Astrocyte of the spinal cord (primary cell): ENCODE measurements at places on chromosomes 5 and 9.

GRCh38 chr9:33187519-33188218 lies 20.5 kb upstream of the B4GALT1 start:
- peak; percentile 54 for DNase-seq

- no peak for DNase-seq
These were observed 564.8 kb upstream of the WWC1 start for GRCh38 chr5:167726642-167727041.

GRCh38 chr5:139410993-139411828 lies 7.3 kb upstream of the SPATA24 start:
- DNase-seq, result no peak

DNA sequence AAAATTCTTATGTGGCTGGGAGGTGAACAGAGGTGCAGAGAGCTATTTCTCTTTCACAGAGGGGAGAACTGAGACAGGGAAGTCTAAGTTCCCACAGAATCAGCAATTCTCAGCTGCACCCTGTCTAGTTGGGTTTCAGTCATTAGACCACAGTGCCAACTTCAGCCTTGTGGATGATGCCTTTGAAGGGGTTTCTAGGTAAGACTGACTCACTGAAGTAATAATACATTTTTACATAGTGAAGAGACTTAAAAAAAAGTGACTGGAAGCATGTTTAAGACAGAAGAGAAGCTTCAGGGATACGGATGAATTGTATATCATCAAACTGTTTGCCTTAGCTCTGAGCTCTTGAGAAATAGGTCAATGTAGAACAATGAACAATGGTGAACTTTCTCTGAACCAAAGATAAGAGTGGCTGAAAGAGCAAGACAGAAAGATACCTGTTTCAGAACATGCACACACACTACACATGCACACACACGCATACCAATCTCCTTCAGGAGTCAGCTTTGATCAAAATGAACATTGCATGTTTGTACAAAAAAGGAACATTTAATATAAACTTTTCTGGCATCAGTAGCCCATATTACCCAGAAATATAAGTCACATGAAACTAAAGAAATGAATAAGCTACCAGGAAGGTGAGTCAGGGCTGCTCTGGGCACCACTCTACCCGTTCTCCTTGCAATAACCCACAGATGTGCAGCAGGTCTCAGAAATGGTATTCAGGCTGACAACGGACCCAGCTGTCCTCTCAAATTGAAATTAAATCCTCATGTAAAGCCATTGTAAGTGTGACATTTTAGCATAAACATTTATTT lies 12.6 kb upstream of the FYB1 start:
- peak; percentile 5 for DNase-seq

DNA sequence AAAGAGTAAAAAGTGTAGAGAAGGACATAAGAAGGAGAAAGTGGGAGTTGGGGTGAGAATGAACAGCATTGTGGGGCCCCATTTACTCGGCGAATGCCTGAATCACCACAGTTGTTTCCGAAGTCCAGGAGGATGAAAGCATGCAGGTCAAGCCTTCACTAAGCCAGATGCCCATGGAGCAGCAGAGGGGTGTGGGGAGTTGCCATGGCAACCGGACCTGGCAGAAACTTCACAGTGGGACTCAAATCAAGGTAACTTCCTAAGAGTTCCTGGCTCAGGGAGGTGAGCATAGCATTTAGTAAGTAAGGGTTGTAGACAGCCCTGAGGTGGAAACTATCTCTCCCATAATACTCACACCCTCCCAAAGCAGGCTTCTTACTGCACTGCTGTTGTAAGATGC lies 357.1 kb downstream of the TRIM32 start:
- no peak for DNase-seq

DNA sequence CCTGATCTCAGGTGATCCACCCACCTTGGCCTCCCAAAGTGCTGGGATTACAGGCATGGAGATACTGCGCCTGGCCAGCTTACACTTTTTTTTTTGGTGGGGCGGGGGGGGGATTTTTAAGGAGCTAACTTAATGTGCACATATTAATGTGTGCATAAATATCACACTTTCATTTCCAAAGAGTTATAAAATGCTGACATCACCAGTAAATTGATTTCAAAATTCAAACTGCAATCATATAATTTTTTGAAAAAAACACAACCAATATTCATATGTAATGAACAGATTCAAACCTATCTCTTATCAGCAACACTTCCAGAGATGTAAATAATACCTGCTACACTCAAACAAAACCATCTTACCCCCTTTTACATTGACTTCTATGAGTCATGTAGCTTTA lies 1006.6 kb upstream of the DMAC1 start:
- DNase-seq, result no peak

- no peak for DNase-seq
These were observed 1257.8 kb downstream of the MAT2B start for GRCh38 chr5:164763206-164763605.

- no peak for DNase-seq
These were observed at the start of gene PCAT7 for GRCh38 chr9:94554439-94555331. TSS of gene PCAT7 (plus strand) at chr9:94555083.

DNA sequence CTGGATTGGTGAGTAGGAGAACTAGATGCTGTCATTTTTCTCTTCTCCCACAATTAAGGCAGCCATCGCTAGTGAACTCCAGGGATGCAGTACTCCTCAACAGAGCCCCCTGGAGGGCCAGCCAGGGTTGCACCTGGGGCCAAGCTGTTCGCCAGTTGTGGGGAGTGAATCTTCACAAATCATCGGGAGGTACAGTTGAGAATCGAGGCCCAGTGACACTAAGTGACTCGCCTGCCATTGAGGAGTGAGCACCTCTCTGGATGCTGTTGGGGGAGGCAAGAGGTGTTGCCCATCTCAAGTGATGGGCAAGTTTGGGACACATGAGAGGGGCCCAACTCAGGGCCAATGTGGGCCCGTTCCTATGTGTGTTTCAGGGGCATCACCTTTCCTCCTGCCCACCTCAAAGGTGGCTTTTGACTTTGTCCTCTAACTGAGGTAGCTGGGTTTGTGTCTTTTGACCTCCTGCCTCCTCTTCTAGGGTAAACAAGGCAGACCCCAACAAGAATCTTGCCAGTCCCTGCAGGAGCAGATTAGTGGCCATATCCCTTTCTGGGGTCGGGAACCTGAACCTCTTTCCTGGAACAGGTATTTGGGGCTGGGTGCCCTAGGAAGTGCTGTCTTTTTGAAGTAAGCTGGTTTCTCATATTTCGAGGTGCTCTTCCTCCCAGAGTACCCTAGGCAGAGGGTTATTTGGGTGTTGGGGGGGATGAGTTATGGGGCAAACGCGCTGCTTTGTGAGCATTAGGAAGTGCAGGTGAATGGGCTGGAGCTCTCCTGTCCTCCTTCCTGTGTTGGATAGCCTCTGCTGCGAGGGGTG lies 181.2 kb downstream of the MACROH2A1 start:
- DNase-seq, result no peak

- DNase-seq, result no peak
These were observed 168.4 kb downstream of the MSX2 start for GRCh38 chr5:174892742-174893141.

- DNase-seq, result no peak
These were observed 281.1 kb downstream of the MRPS30 start for GRCh38 chr5:45089870-45090269.

GRCh38 chr5:151223447-151224264 lies at the start of gene CCDC69:
TSS of gene CCDC69 (minus strand) at chr5:151224092. CDS start at chr5:151223970, 122 bp downstream.
- DNase-seq, result peak; percentile 73

- DNase-seq, result no peak
These were observed 120.5 kb downstream of the SNX18 start for GRCh38 chr5:54638106-54638505.
